ENCODE measurements at places on chromosomes 1 and 21.

DNA sequence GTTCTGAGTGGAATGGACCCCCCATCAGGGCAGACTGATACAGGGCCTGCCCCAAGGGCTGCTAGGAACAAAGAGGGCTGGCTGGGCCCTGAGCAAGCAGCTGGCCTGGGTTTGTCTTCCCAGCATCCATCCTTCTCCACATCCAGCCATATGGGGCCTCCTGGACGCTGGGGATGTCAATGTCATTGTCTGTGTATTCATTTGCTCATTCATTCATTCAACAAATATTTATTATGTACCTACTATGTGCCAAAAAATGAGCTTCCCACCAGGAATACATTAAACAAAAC lies 15.6 kb upstream of the ECE1 start:
- no peaks in the 10 kb centered on the region for H3K27me3 ChIP-seq
- H3K4me3 ChIP-seq: no peak overlapping the region
- H3K4me1 ChIP-seq: peaks cover 6% of the 10 kb centered on the region
- no peak overlapping the region for H3K27ac ChIP-seq
- no peak for DNase-seq

- H3K27ac ChIP-seq: no peak overlapping the region
- no peak overlapping the region for H3K4me3 ChIP-seq
- no peak for DNase-seq
- no peaks in the 10 kb centered on the region for H3K4me1 ChIP-seq
These were observed 228.2 kb downstream of the DNM3 start for GRCh38 chr1:172069534-172069933.

DNA sequence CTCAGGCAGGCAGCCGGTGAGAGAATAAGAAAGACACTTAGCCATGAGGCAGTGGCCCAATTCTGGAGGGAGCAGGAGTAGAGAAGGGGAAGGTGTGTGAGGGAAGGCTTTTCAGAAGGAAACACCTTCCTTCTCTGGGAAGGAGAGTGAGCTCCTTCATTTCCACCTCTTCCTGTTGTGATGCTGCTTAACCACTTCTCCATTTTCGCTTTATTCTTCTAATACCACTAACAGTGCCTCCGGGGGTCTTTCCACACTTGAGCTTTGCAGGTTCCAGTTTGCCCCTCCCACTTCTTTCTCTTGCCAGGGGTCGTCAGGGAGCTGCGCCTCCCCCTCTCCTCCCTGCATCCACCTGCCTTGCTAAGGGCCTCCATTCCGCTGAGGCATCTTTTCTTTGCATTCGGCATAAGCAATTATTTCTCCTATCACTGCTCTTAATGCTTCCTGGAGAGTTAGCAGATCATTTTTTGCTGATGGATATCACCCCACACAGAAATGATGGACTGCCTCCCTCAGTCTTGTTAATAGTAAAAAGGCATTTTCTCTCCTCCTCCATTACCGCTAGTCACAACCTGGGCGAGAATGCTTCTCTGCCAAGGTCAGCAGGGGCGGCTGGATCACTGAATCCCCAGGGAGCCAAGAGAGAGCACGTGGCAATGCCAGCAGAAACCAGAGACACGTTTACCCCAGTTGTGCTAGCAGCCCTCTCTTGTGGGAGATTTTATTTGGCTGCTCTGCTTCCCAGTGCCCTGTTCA lies 74.8 kb downstream of the ELAVL4 start:
- no peaks in the 10 kb centered on the region for H3K27me3 ChIP-seq
- DNase-seq: no peak
- no peaks in the 10 kb centered on the region for H3K4me1 ChIP-seq
- no peak overlapping the region for H3K4me3 ChIP-seq

DNA sequence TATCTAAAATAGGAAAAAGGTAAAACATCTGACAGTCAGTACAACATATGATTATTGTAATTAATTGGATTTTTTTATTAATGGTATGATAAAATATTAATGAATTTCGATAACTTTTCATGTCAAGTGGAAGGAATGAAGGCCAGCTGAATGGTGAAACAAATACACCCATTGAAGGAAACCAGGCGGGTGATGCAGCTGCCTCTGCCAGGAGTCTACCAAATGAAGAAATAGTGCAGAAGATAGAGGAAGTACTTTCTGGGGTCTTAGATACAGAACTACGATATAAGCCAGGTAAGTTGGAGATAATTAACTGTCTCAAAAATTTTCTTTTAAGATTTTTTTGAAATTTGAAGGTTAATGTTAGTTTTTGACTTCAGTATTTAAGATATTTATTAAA lies 3.2 kb downstream of the SON start:
- peaks cover 12% of the 10 kb centered on the region for H3K36me3 ChIP-seq
- peaks cover 16% of the 10 kb centered on the region for H3K4me1 ChIP-seq
- no peak for DNase-seq
- no peak overlapping the region for H3K27ac ChIP-seq
- no peak overlapping the region for H3K4me3 ChIP-seq

DNA sequence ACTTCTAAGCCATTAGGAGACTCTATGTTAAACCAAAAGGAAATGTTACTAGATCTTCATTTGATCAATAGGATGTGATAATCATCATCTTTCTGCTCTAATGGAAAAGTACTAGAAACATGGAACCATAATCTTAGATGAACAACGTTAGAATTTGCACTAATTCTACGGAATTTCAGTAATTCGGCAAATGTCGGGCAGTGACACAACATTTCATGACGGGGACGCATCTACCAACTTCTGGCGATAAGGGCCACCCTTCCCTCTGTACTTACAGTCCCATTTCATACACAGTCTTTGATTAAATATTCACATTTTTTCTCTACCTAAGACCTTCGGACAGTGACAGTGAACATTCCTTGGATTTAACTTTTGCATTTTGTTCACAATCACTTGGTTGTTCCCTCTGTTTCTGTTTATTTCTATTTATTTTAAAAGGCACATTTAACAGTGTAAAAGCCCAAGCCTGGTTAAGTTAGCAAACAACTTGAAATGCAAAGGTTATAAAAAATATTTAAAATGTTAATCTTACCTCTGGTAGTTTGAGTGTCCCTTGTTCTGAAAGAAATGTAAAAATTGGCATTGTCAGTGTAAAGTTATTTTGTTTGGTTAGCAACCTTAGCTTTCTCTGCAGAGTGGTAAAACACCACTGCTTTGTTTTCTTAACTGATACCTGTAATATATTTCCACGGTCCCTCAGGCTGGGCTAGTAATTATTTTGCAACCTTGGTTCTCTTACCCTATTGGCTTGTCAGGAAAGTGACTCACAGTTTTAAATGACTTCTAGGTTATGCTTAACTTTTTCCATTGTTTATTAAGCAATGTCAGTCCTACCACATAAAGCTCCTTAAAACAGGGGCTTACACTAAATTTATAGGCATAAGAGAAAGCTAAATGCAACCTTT lies 276.9 kb downstream of the VAV3 start:
- H3K27me3 ChIP-seq: no peaks in the 10 kb centered on the region
- H3K36me3 ChIP-seq: no peaks in the 10 kb centered on the region
- H3K4me1 ChIP-seq: peaks cover 59% of the 10 kb centered on the region
- H3K4me3 ChIP-seq: peak overlapping the region; percentile 62

DNA sequence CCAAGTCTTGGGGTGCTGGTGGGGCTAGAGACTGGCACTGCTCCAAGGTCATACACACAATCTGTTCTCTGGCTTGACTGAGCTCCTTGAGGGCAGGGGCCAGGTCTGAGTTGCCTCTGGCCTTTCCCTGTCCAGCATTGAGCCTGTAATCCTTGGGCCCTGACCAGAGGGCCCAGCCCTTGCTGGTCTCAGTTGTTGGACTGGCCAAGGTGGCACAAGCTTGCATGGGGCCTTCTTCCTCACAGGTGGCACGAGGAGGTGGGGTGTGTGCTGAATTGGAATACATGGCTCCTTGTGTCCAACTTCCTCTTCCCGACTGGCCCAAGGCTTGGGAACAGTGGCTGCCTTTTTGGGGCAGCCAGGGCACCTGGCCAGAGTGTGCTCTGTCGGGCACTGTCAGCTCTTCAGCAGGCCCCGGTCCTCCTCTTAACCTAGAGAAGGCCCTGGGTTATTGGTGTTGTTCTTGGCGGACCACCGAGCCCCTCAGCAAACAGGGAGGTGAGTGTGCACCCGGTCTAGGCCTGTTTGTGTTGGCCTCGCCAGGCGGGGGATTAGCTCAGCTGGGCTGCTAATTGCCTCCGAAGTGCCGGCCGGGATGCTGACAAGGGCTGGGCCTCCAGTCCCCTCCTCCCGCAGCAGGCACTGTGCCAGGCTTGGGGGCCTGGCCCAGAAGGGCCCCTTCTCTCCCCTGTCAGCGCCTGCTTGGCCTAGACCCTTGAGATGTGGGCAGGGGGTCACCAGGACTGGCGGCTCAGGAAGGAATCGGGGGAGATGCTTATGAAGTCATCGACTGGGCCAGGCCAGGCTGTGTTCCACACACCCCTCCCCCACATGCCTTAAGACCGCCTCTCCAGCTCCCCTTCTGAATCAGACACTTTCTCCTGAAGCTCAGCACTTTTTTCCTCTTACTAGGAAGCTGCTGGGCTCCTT lies 28.5 kb downstream of the WNT4 start:
- DNase-seq: no peak
- no peaks in the 10 kb centered on the region for H3K27me3 ChIP-seq
- H3K27ac ChIP-seq: no peak overlapping the region
- no peak overlapping the region for H3K4me3 ChIP-seq
- H3K36me3 ChIP-seq: peaks cover 1% of the 10 kb centered on the region

DNA sequence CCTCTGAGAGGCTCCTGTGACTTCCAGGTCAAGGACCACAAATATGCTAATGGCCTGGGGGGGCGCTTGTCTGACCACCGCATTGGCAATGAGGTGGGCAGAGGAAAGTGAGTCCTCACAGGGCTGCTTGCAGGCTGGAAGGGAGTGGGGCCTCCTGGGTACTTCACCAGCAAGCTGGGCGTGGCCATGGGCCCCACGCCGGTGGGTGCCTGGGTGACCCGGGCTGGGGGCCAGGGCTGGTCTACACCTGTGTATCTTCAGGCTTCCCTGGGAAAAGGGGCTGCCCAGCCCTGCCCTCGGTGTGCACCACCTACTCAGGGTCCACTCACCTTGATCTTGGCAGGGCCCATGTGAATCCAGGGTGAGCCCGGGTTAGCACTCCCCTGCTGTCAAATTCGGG lies 167.4 kb downstream of the PRDM16 start:
- H3K36me3 ChIP-seq: no peaks in the 10 kb centered on the region
- no peak for DNase-seq
- H3K4me3 ChIP-seq: no peak overlapping the region
- H3K27me3 ChIP-seq: no peaks in the 10 kb centered on the region
- H3K4me1 ChIP-seq: peaks cover 65% of the 10 kb centered on the region

GRCh38 chr1:53552981-53553733 lies 94.0 kb downstream of the DMRTB1 start:
- peaks cover 1% of the 10 kb centered on the region for H3K27me3 ChIP-seq
- H3K4me1 ChIP-seq: no peaks in the 10 kb centered on the region
- no peak overlapping the region for H3K4me3 ChIP-seq
- no peak for DNase-seq

- no peaks in the 10 kb centered on the region for H3K4me1 ChIP-seq
- DNase-seq: no peak
- H3K4me3 ChIP-seq: no peak overlapping the region
- no peaks in the 10 kb centered on the region for H3K36me3 ChIP-seq
- H3K27ac ChIP-seq: no peak overlapping the region
- no peaks in the 10 kb centered on the region for H3K27me3 ChIP-seq
These were observed 10.1 kb downstream of the CCDC185 start for GRCh38 chr1:223403184-223403815.

DNA sequence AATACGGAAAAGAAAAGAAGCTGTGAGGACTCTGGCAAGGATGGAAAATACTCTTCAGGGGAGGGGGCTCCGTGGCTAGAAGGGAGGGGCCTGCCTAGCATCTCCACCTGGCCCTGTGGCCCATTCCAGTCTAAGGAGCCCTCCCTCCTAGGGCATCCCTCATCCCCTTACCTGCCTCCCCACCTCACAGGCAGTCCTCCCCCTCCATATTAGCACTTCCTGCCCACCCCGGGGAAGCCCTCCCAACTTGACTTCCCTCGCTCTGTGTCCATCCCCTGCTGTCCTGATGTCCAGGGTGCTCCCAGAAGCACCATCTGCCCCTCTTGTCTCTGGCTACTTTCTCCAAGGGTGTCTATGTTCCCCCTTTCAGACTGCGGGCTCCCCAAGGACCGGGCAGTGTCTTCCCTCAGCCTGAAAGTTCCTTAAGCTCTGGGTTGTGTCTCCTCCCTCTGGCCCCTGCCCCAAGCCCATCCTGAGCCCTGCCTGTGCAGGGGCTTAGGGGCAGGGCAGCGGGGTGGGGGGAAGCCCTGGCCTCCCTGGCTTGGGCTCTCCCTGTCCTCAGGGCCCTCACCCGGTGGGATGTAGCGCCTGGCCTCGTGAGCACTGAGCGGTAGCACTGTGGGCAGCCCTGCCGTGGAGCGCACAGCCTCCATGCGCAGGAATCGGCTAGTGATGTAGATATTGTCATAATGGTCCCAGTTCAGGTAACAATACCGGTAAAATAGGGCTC lies 3.9 kb downstream of the DCST2 start:
- no peaks in the 10 kb centered on the region for H3K36me3 ChIP-seq
- H3K4me1 ChIP-seq: peaks cover 48% of the 10 kb centered on the region

DNA sequence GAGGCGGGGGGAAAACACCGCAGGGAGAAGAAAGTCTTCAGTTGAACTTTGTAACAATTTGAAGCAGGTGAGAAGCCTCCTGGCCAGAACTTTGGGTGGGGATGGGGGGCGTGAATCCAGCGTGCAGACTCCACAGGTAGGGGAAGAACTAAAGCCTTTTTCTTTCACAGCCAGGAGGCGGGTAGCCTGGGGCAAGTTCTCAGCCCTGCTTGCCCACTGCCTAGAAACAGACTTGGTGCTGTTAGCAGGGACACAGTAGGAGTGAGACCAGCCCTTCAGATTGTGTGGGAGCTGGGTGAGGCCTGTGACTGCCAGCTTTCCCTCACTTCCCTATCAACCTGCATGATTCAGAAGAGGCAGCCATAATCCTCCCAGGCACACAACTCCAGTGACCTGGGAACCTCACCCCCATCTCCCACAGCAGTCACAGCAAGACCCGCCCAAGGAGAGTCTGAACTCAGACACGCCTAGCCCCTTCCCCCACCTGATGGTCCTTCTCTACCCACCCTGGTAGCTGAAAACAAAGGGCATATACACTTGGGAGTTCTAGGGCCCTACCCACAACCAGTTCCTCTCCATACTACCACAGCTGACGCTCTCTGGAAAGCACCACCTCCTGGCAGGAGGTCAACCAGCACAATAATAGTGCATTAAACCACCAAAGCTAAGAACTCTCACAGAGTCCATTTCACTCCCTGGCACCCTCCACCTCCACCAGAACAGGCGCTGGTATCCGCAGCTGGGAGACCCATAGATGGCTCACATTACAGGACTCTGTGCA lies 83.5 kb upstream of the CDC42BPA start:
- H3K36me3 ChIP-seq: no peaks in the 10 kb centered on the region
- no peaks in the 10 kb centered on the region for H3K27me3 ChIP-seq
- no peak overlapping the region for H3K27ac ChIP-seq
- peaks cover 3% of the 10 kb centered on the region for H3K4me1 ChIP-seq
- H3K4me3 ChIP-seq: no peak overlapping the region
- no peak for DNase-seq

DNA sequence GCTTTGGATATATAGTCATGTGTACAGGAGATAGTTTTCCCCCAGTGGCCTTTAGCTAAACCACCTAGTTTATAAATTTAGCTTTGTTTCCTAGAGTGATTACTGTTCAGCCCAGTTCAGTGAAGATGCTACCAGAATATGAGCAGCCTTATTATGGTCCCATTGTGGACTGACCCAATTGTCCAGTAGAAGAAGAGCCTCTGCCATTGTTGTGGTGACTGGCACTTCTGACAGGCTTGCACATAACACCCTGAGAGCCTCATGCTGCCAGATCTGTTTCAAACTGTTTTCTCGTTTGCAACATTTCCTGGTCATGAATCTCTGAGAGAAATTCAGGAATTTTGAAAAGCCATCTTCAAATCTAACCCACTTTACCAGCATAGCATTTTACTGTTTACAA lies 20.6 kb downstream of the KPNA6 start:
- H3K27ac ChIP-seq: no peak overlapping the region
- no peaks in the 10 kb centered on the region for H3K27me3 ChIP-seq
- no peak overlapping the region for H3K4me3 ChIP-seq
- DNase-seq: no peak
- peaks cover 20% of the 10 kb centered on the region for H3K4me1 ChIP-seq
- peaks cover 4% of the 10 kb centered on the region for H3K36me3 ChIP-seq
